ENCODE measurements at places on chromosomes 3 and 15. TPM values are rescaled to one million over a fixed set of nuclear protein-coding genes. Genes with fewer than 3 reads are reported as not detected.

The TMC3 gene
- total RNA-seq: not detected

The HYAL3 gene
- total RNA-seq: not detected

GRCh38 chr3:126113733-126114442 lies 30.0 kb upstream of the SLC41A3 start:
- DNase-seq: no peak

DNA sequence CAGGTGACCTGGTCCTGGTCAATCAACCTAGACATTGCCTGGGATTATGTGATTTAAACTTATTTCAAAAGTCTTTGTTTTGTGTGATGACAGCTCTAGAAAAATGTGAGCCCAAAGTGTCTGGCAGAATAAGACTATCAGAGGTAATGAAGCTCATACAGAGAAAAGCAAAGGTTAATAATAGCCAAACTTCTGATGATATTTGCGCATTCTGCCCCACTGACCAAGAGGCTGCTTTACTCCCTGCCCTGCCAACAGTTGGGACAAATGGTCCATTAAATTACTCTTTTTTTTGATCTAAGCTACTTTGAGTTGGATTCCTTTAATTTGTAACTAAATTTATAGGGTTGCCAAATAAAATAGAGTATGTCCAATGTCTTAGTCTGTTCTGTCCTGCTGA lies 911.2 kb downstream of the MCTP2 start:
- DNase-seq: no peak

GRCh38 chr15:41494190-41494921 lies 682 bp downstream of the ITPKA start:
- no peak for DNase-seq

Measured in ascending aorta (tissue), 2 donors.